ENCODE measurements at places on chromosomes 7 and 10. TPM values are rescaled to one million over a fixed set of nuclear protein-coding genes. Genes with fewer than 3 reads are reported as not detected.

Gene ANKRD2
- total RNA-seq: 969 TPM

Gene POLR2J2
- total RNA-seq: 2.7 TPM

Gene DIP2C
- 30.8 TPM for total RNA-seq

Gene TMEM176B
- total RNA-seq: 34.0 TPM

Gene PTN
- 11.2 TPM for total RNA-seq

Gene GRB10
- 40.6 TPM for total RNA-seq

Gene GIMAP8
- total RNA-seq: 11.0 TPM

Gene NPSR1
- not detected for total RNA-seq

Gene PIP
- total RNA-seq: not detected

Gene NPY4R2
- total RNA-seq: not detected

Gene BAIAP2L1
- 2.1 TPM for total RNA-seq

GRCh38 chr10:101767600-101767945 is 8.3 kb downstream of the FGF8 start:
- no peak for DNase-seq
- H3K27me3 ChIP-seq: peaks cover 96% of the 10 kb centered on the region
- no peak overlapping the region for H3K4me3 ChIP-seq
- H3K4me1 ChIP-seq: no peaks in the 10 kb centered on the region

DNA sequence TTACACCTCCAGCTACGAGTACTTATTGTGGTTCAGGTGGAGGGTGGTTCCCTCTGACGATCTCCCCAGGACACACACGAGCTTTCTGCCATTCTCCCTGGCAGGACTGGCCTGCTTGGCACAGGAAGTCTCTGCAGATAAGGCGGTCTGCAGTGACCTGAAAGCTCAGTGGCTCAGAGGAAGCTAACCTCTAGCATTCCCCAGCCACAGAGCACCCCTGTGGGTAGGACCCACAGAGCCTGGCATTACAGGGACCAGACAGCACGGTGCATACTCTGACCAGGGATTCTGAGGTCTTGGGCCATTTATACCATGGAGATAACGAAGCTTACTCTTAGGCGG is 1.9 kb upstream of the GPR146 start:
- H3K27ac ChIP-seq: peak overlapping the region; percentile 94
- DNase-seq: no peak
- H3K4me3 ChIP-seq: no peak overlapping the region
- H3K27me3 ChIP-seq: no peaks in the 10 kb centered on the region
- H3K36me3 ChIP-seq: no peaks in the 10 kb centered on the region
- H3K4me1 ChIP-seq: peaks cover 62% of the 10 kb centered on the region

GRCh38 chr7:29977886-29978651 is 11.5 kb downstream of the SCRN1 start:
- H3K4me1 ChIP-seq: peaks cover 9% of the 10 kb centered on the region
- no peaks in the 10 kb centered on the region for H3K27me3 ChIP-seq
- DNase-seq: no peak
- no peak overlapping the region for H3K27ac ChIP-seq
- H3K36me3 ChIP-seq: no peaks in the 10 kb centered on the region
- H3K4me3 ChIP-seq: no peak overlapping the region

DNA sequence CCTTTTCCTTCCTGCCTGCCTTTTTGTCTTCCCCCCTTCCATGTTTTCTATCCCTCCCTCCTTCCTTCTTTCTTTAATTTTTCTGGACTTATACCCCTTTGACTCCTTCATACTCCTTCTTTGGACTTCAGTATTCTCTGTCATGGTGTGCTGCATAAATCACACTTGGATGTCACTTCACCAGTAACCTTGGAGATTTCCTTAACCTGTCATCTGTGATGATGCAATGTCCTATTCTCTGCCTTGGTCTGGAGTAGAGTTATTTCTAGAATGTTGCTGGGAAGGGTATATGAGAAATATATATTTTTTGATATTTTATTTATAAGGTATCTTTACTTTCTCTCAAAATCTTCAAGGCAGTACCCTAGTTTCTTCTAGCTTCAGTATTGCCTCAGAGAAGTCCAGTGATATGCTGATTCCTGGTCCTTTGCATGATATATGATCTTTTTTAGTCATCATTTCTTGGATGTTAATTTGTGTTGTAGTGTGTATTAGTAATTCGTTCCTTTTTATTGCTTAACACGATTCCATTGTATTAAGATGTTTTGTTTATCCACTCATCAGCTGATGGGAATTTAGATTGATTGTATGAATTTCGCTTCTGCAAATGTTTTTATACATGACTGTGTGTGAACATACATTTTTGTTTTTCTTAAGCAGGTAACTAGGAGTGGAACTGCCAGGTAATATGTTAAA is 206.9 kb upstream of the MBL2 start:
- no peak overlapping the region for H3K4me3 ChIP-seq
- H3K4me1 ChIP-seq: no peaks in the 10 kb centered on the region
- no peaks in the 10 kb centered on the region for H3K27me3 ChIP-seq
- H3K27ac ChIP-seq: no peak overlapping the region

DNA sequence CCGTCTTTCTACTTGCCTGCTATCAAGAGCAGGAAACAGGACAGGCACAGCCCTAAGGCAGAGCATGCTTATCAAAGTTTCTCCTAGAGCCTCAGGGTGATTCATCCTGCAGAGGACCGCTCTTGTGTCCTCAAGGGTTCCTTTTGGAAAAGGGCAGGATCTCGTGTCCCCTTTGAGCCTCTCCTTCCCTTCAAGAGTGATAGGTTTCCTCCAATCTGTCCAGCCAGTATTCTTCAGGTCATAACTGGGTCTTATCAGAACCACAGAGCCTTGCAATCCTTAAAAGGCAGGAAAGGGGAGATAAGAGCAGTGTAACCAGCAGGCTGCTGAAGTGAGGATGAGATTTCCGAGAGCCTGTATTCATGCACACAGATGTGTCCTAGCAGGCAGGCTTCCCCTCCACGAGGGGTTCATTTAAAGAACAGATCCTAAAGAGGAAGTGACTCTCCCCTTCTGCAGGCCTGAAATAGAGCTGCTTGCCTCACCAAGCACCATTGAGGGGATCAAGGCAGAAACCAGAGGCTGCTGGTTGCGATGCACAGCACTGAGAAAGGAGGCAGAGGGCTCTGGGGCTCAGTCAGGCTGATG is 90.5 kb upstream of the SVIL start:
- peak; percentile 30 for DNase-seq
- H3K36me3 ChIP-seq: peaks cover 2% of the 10 kb centered on the region
- peak overlapping the region; percentile 74 for H3K27ac ChIP-seq
- H3K4me3 ChIP-seq: peak overlapping the region; percentile 12

GRCh38 chr7:94530109-94530508 is 20.5 kb downstream of the CASD1 start:
- no peaks in the 10 kb centered on the region for H3K27me3 ChIP-seq
- no peak for DNase-seq
- H3K36me3 ChIP-seq: peaks cover 47% of the 10 kb centered on the region
- H3K4me1 ChIP-seq: no peaks in the 10 kb centered on the region
- H3K27ac ChIP-seq: no peak overlapping the region

- H3K4me3 ChIP-seq: no peak overlapping the region
- DNase-seq: no peak
- H3K36me3 ChIP-seq: no peaks in the 10 kb centered on the region
- H3K4me1 ChIP-seq: no peaks in the 10 kb centered on the region
Observed at GRCh38 chr10:28385748-28386502, 83.1 kb upstream of the MPP7 start.

- no peak for DNase-seq
Observed at GRCh38 chr7:15130666-15131541, 228.4 kb upstream of the DGKB start.

- DNase-seq: no peak
- no peaks in the 10 kb centered on the region for H3K36me3 ChIP-seq
- H3K27ac ChIP-seq: no peak overlapping the region
- peak overlapping the region; percentile 24 for H3K4me3 ChIP-seq
- H3K27me3 ChIP-seq: no peaks in the 10 kb centered on the region
Observed at GRCh38 chr7:136405931-136406777, 429.0 kb upstream of the MTPN start.

- no peaks in the 10 kb centered on the region for H3K36me3 ChIP-seq
- H3K27me3 ChIP-seq: no peaks in the 10 kb centered on the region
- no peak overlapping the region for H3K4me3 ChIP-seq
- no peak for DNase-seq
Observed at GRCh38 chr7:101952355-101953247, 135.2 kb downstream of the CUX1 start.

DNA sequence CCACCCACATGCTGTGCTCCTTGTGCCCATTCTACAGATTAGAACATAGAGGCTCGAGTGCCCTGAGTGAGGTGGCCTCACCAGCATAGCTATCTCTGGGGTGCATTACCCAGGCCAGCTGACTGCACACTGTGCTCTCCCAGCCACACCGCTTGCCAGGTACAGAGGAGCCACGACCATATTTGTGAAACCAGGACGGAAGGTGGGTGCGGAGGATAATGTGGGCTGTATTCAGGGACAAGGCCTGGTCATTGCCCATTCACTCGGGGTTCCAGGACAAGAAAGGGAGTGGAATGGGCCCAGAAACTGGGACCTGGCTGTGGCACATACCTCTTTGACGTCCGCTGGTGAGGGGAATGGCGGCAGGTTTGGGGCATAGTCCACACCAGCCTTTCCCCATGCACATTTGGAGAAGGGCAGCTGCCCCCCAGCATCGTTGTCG is 236.0 kb downstream of the TNS3 start:
- H3K27me3 ChIP-seq: no peaks in the 10 kb centered on the region
- H3K4me1 ChIP-seq: peaks cover 18% of the 10 kb centered on the region
- no peak overlapping the region for H3K27ac ChIP-seq
- DNase-seq: no peak

- H3K36me3 ChIP-seq: no peaks in the 10 kb centered on the region
- DNase-seq: no peak
- H3K27ac ChIP-seq: no peak overlapping the region
- no peaks in the 10 kb centered on the region for H3K27me3 ChIP-seq
Observed at GRCh38 chr7:142188154-142188553, 69.7 kb downstream of the PRSS58 start.

- H3K4me1 ChIP-seq: peaks cover 62% of the 10 kb centered on the region
- DNase-seq: no peak
- peaks cover 53% of the 10 kb centered on the region for H3K36me3 ChIP-seq
- H3K27me3 ChIP-seq: no peaks in the 10 kb centered on the region
- peak overlapping the region; percentile 42 for H3K27ac ChIP-seq
Observed at GRCh38 chr7:22858640-22859561, 36.3 kb upstream of the TOMM7 start.

GRCh38 chr7:111931958-111932357 is 274.2 kb downstream of the DOCK4 start:
- H3K4me3 ChIP-seq: no peak overlapping the region
- no peak for DNase-seq
- peaks cover 21% of the 10 kb centered on the region for H3K36me3 ChIP-seq
- H3K27me3 ChIP-seq: no peaks in the 10 kb centered on the region
- H3K4me1 ChIP-seq: peaks cover 10% of the 10 kb centered on the region

- H3K27me3 ChIP-seq: no peaks in the 10 kb centered on the region
- H3K27ac ChIP-seq: peak overlapping the region; percentile 56
- no peaks in the 10 kb centered on the region for H3K36me3 ChIP-seq
- no peak for DNase-seq
- H3K4me1 ChIP-seq: peaks cover 47% of the 10 kb centered on the region
Observed at GRCh38 chr10:110632591-110633215, 11.4 kb upstream of the RBM20 start.

DNA sequence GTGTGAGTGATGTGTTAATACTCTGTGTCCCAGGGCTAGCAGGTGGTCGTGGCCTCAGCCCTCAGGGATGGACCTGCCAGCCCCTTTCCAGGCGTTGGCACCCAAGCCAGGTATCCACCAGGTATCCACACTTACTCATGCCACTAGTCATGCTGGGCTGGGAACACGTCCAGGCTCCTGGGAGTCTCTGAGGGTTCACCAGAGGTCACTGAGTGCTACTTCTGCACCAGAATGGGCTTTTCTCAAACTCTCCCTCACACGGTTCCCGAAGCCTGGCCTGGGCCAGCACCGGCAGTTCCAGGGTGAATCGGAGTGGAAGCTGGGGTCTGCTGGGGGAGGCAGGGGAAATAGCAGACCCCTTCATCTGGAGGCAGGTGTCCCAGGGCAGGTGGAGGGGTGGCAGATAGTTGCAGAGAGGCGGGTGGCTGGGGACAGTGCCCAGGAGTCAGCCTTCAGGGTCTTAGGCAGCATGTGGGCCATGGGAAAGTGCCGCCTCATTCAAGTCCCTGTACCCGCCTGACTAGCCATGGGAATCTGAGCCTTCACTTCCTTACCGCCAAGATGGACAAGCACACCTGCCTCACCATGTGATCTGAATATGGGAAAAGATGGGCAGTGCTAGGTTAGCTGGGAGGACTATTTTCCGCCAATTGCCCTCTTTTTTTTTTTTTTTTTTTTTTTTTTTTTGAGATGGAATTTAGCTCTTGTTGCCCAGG is 95.5 kb upstream of the GTF2I start:
- DNase-seq: no peak

DNA sequence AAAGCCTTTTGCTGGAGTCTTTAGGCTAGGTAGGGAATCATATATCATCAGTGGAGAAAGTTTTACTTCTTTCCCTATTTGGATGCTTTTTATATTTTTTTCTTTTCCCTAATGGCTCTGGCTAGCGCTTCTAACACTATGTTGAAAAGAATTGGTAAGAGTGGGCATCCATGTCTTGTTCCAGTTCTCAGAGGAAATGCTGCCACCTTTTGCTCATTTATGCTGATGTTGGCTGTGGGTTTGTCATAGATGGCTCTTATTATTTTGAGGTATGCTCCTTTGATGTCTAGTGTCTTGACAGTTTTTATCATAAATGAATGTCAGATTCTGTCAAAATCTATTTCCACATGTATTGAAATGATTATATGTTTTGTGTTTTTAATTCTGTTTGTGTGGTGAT is 1544.1 kb downstream of the REEP3 start:
- no peaks in the 10 kb centered on the region for H3K36me3 ChIP-seq
- H3K27me3 ChIP-seq: no peaks in the 10 kb centered on the region
- H3K4me1 ChIP-seq: no peaks in the 10 kb centered on the region

GRCh38 chr10:3805201-3805790 is 20.3 kb upstream of the KLF6 start:
- peaks cover 95% of the 10 kb centered on the region for H3K4me1 ChIP-seq
- no peaks in the 10 kb centered on the region for H3K36me3 ChIP-seq
- H3K4me3 ChIP-seq: peak overlapping the region; percentile 42
- DNase-seq: no peak
- no peaks in the 10 kb centered on the region for H3K27me3 ChIP-seq
- peak overlapping the region; percentile 95 for H3K27ac ChIP-seq

DNA sequence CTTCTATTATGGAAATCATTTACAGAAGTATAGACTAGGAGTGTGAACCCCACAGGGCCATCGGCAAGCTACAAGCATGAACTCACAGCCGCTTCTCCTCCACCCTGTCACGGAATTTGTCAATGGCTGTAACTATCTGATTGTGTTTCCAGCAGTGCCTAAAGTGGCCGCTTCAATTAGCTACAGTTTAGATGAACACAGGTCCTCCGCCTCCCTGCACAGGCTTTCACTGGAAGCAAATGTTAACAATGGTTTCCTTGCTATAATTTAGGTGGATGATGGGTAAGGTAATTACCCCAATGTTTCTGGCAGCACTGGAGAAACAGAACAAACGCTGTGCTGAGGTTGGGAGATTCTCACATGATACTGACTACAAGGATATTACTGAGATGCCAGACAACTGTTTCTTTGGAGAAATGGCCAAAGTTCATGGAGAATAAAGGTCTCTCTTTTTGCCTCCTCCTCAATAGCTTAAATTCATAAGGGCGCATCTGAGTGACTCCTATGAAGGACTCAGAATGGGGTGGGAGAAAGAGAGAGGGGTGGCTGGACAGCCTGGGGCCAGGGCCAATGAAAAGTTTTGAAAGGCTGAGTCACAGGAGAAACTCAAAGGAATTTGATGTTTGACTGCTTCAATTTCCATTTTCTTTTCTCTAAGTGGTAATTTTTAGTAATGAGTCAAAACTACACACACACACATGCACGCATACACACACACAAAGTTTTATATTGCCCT is 78.9 kb downstream of the SVIL start:
- H3K4me3 ChIP-seq: no peak overlapping the region
- H3K36me3 ChIP-seq: peaks cover 41% of the 10 kb centered on the region
- DNase-seq: no peak
- peak overlapping the region; percentile 47 for H3K27ac ChIP-seq
- no peaks in the 10 kb centered on the region for H3K27me3 ChIP-seq
